ENCODE measurements at places on chromosomes 4 and X. TPM values are rescaled to one million over a fixed set of nuclear protein-coding genes. Genes with fewer than 3 reads are reported as not detected.

The MXRA5 gene
- total RNA-seq, result not detected

The FRMPD4 gene
- total RNA-seq, result not detected

- peaks cover 38% of the 10 kb centered on the region for H3K36me3 ChIP-seq
- H3K27ac ChIP-seq, result no peak overlapping the region
- H3K27me3 ChIP-seq, result no peaks in the 10 kb centered on the region
- peaks cover 12% of the 10 kb centered on the region for H3K4me1 ChIP-seq
Measured at GRCh38 chr4:139416073-139416673, 37.7 kb upstream of the RAB33B start.

- DNase-seq, result peak; percentile 4
- H3K27ac ChIP-seq, result no peak within 1 kb of the TSS
- peaks cover 29% of the 10 kb centered on the region for H3K27me3 ChIP-seq
- no peaks in the 10 kb centered on the region for H3K36me3 ChIP-seq
- H3K4me1 ChIP-seq, result peaks cover 3% of the 10 kb centered on the region
- H3K4me3 ChIP-seq, result peak within 1 kb of the TSS; percentile 38
Measured at GRCh38 chr4:21948347-21949072, at the start of gene KCNIP4. TSS of gene KCNIP4 (minus strand) at chr4:21948772.

- H3K27ac ChIP-seq, result no peak overlapping the region
- no peaks in the 10 kb centered on the region for H3K4me1 ChIP-seq
- H3K27me3 ChIP-seq, result peaks cover 5% of the 10 kb centered on the region
- DNase-seq, result no peak
- no peak overlapping the region for H3K4me3 ChIP-seq
- H3K36me3 ChIP-seq, result no peaks in the 10 kb centered on the region
Measured at GRCh38 chr4:158578476-158578875, 56.8 kb downstream of the RXFP1 start.

Measured in activated CD8-positive, alpha-beta T cell treated with anti-CD3 and anti-CD28 coated beads for 36 hours (primary cell).